ENCODE measurements at places on chromosomes 13 and 19.

DNA sequence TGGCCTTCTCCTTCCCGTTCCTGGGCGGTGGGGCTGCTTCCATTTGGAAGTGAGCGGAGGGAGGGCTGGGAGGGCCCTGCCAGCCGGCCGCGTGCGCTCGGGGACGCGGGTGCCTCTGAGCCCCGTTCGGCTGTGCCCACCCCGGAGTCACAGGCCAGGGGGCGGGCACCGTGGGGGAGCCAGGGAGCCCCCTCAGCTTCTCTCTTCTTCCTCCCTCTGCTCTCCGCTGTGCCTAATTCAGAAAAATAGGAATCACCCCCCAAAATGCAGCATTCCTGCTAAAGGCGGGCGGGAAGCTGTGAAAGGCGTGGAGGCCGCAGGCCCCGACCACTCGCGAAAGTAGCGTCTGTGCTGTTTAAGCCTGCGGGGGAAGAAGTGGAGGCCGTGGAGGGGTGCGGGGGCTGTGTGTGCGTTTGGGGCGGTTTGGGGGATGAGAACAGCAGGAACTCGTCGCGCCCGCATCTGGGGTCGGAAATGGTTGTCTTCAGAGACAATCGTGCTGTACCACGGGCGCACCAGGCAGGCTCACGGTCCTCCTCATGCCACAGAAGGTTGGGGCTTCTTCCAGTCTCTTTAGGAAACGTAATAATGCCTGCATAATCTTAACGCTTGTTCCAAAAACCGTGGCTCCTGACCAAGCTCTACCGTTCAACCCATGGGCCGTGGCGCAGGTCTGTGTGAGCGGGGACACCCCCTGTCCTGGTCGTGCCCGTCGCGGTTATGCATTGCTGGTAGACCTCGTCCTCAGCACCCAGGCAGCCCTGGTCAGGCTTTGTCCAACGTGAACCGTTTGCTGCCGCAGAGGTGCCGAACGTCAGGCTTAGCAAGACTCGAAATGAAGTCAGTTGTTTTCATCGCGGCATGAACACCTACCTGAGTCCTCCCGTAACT is 110.4 kb upstream of the SOX1 start:
- no peak for DNase-seq

DNA sequence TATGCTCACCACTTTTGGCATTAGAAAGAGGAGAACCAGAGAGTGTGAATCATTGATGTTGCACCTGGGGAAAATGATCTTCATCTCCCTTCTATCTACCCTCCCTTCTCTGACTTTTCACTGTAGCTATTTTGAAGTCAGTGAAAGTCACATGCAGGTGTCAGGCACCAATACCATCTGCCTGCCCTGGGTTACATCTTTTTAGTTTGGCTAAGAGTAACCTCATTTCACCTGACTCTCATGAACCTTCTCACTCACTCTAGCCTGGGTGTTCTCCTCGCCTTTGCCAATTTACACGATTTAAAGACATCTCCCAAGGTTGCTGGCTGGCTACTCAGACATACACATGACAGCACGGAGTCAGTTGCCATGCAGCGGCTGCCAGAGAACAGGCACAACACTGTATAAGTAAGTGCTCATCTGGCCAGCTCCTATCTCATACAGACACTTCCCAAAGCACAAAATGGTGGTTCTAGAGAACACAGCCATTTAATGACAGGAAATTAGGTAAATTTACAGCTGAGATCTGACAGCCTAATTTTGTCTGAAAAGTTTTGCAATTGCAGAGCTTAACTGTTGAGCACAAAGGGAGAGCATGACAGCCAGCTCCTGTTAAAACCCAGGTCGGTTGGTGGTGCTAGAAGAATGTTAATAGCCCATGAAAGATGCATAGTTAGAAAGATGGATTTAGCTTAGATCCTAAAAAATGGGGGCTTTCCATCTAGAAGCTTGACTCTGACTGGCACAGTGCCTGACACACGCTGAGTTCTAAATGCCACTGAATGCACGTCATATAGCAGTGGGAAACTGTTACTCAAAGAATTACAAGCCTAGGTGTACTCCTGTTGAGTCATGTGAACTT is 32.5 kb downstream of the LCP1 start:
- DNase-seq: no peak

- no peak for DNase-seq
Measured at GRCh38 chr13:77372275-77372674, 45.4 kb upstream of the MYCBP2 start.

- no peak for DNase-seq
Measured at GRCh38 chr13:43665388-43665787, 121.4 kb downstream of the ENOX1 start.

DNA sequence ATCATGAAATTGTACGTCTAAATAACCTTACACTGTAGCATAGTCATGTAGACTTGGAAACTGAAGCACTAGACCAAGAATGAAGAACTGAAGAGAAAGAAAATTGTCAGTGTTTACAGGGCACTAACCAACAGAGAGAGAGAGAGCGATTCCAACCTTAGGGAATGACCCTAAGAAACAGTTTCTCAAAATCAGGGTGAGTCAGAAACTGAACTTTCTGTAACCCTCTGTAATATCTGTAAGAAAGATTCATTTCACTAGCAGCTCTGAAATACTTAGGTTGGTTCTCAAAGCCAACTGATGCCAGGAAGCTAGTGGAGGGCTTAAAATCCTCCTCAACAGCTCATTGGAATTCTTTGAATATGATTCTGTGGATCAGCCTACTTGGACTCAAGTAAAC is 936.9 kb downstream of the EFNB2 start:
- DNase-seq: no peak

DNA sequence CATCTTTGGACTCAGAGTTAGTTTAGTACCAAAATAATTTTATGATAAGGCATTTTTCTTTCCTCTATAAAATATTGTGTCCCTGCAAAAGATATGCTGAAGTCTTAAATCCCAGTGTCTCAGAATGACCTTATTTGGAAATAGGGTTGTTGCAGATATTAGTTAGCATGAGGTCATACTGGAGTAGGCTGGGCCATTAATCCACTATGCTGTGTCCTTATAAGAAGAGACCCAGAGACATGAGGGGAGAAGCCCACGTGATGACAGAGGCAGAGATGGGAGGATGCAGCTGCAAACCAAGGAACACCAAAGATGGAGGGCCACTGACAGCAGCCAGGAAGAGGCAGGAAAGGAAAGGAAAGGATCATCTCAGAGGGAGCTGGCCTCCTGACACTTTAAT is 6.4 kb downstream of the POGLUT2 start:
- no peak for DNase-seq

GRCh38 chr13:98515818-98516465 is 61.0 kb downstream of the STK24 start:
- DNase-seq: no peak

DNA sequence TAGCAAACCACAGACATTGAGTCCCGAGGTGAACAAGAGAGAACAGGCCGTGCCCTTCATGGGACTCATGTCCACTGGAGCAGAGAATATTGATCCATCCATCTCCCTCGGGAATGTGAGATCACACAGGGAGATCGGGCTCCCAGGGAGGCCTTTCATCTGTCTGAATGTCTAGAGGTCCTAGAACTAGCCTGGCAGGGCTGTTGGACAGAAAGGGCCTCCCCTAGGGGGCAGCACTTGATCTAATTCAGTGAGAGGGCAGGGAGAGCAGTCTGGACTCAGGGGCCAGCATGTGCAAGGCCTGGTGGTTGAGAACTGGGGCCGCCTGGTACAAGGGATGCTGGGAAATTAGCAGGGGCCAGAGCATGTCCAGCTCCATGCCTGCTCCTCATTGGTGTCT is 4.3 kb downstream of the RUVBL2 start:
- no peak for DNase-seq

DNA sequence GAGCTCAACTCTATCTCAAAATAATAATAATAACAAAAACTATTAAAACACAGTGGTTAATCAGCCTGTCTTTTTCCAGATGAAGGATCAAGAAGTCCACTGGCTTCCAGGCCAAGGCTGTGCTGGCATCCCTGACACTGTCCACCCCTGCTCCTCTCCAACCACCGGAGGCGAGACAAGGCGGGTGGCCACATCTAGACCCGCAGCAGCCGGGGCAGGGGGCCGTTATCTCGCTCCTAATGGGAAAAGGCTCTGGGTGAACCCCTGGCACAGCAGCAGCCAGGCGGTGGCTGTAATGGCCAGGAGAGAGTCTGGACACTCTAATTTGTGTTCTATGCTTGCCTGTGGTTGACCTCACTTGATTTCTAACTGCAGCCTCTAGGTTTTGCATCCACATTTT is 158.0 kb upstream of the SOX1 start:
- DNase-seq: no peak

All from GM19239 (cell line).